Effector CD8-positive, alpha-beta T cell (primary cell): ENCODE measurements at places on chromosomes 11 and 22.

DNA sequence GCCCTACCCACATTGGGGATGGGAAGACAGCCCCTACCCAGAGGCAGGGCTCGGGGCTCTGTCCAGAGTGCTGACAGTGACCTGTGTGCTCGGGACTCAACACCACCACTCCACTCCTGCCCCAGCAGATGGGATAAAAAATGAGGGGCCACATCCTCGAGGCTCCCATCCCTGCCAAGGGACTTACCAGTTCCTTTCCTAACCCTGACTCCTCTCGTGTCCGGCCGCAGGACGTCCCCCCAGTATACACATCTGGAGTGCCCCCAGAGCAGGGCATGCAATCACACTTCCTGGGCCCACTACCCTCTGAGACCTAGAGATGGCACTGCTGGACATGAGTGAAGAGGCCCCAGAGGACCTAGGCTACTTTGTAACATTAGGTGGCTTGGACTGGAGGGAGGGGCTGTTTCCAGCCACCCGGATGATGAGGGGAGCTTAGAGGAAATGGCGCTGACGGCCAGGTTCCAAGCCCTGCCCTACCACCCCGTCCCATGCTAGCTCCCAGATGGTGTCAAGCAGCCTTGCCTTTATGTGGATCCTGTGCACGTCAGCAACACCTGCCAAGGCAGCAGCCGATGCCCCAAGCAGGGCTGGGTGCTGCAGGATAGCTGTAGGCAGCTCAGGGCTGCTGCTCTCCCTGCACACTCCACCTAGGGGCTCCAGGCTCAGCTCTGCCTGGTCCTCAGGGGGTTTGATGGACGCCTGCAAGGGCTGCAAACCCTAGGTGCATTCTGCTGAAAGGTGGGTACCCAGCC is 86.6 kb downstream of the DGCR2 start:
- DNase-seq: no peak

- no peak for DNase-seq
Measured at GRCh38 chr22:22866381-22867111, 21.1 kb upstream of the IGLL5 start.

GRCh38 chr11:123564221-123564620 is 90.2 kb downstream of the SCN3B start:
- DNase-seq: no peak

GRCh38 chr11:117218133-117218915 is 13.5 kb downstream of the PCSK7 start:
- DNase-seq: no peak

DNA sequence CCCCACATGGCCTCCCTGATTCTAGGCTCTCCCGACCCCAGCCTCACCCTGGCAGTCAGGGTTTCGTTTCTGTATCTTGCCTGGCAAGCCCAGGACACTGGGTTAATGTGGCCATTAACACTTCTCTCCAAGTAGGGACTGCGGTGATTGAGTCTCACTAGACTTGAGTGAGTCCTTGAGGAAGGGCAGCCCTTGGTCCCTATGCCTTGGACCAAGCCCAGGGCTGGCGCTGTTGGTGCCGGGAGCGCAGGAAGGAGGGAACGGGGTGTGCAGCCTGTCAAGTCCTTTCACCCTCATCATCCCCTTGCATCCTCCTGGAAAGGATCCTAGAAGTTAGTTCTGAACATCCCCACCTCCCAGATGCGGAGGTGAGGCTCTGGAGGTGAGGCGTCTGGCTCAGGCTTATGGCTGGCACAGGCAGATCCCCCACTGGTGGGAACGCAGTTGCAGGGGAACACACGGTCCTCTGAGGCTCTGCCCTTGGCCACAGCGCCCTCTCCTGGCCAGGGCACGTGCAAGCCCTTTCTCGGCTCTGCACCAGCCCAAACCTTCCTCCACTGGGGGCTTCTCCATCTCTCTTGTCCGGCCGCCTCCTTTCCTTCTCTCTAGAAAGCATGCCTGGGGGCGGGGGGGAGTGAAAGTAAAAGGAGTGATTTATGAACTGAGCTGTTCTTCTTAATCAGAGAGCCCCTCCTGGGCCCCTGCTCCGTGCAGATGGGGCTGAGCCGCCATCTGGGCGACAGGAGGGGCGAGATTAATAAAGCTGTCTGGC is 56.7 kb downstream of the TP53I11 start:
- DNase-seq: no peak

- DNase-seq: no peak
Measured at GRCh38 chr22:32818446-32819115, 17.1 kb downstream of the TIMP3 start.

GRCh38 chr11:30617762-30618161 is 31.6 kb upstream of the MPPED2 start:
- no peak for DNase-seq

GRCh38 chr11:130787973-130788570 is 128.2 kb downstream of the SNX19 start:
- DNase-seq: no peak

DNA sequence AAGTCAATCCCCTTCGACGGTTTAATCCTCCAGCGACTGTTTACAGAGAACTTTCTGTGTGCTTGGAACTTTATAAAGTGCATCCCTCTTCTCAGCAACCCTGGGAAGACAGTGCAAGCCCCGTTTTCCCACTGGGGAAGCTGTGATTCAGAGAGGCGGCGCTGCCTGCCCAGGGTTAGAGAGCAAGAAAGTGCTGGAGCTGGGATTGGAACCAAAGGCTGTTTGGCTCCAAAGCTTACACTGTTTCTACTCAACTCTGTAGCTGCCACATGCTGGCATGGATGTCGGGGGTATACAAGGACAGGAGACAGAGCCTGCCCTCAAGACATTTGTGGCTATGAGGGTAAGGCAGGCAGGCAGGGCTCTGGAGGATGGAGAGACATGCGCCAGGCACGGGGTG is 13.0 kb downstream of the FBLN1 start:
- DNase-seq: no peak

GRCh38 chr11:60890696-60891095 is 15.7 kb downstream of the PRPF19 start:
- DNase-seq: no peak

GRCh38 chr11:57315491-57315890 is 9.3 kb downstream of the TNKS1BP1 start:
- DNase-seq: no peak

GRCh38 chr22:43235445-43236409 is 48.8 kb upstream of the TTLL12 start:
- DNase-seq: no peak
